ENCODE measurements at places on chromosomes 3 and 15.

- DNase-seq, result no peak
Measured at GRCh38 chr3:177343122-177343625, 145.9 kb upstream of the TBL1XR1 start.

GRCh38 chr3:68136411-68136810 is 482.0 kb upstream of the SUCLG2 start:
- DNase-seq, result no peak

DNA sequence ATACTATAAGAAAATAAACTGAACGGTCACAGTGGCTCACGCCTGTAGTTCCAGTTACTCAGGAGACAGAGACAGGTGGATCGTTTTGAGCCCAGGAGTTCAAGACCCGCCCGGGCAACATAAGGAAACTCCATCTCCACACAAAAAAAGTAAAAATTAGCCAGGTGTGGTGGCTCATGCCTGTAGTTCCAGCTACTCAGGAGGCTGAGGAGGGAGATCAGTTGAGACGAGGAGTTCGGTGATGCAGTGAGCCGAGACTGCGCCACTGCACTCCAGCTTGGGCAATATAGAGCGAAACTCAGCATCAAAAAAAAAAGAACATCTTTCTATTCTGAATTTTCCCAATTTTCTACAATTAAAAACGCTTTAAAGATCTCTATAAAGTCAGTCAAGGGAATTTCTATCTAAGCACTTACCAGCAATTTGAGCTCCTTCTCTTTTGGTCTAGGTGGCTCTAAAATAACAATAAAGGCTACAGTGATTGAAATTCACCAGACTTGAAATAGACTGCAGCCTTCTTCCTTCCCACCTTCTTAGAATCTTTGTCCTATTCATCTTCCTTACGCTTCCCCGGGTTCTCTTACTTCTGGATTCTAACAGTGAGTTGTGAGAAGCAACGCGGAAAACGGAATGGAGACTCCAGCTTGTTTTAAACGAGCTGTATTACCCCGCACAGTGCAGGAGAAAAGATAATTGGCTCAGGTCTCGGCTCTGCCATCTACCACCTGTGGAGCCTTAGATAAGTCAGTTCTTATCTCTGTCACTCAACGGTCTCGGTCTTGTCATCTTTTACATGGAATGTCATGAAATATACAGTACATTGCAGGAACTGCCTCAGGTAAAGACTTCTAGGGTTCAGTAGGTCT is 812 bp upstream of the SEC62 start:
- DNase-seq, result no peak

GRCh38 chr3:90032980-90033641 is 925.7 kb downstream of the EPHA3 start:
- no peak for DNase-seq

DNA sequence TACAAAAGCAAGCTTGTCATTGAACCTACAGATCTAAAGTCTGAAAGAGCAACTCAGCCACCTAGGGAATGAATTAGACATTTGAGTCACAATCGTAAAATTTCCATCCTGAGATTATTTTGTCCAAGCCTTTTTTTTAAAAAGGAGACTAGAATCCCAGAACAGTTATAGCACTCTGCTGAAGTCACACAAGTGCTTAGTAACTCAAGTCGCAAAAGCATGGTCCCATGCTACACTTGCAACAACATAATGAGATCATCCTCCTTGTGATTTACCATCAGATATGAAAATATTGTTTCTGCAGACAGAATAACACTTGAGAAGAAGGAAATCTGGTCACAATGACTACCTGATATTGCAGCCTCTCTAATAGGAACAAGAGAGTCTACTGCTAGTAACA is 106.7 kb downstream of the ZIC4 start:
- DNase-seq, result no peak

GRCh38 chr15:101446518-101447167 is 42.9 kb downstream of the PCSK6 start:
- peak; percentile 51 for DNase-seq

DNA sequence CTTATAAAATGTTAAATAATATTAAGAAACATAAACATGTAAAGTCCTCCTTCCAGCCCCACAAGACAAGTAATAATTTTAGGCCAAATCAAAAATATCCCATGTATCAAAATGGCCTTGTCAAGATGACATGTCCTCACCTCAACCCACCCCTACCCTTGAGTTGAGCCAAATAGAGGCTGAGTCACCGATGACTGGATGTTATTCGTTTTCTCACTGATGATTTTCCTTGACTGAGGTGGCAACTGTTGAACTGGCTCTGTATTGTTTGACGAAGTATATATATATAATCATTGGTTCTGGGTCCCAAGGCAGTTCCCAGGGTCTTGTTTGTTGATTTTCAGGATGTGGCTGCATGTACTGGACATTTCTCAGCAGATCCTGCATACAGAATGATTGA is 75.3 kb downstream of the TMEM108 start:
- no peak for DNase-seq

DNA sequence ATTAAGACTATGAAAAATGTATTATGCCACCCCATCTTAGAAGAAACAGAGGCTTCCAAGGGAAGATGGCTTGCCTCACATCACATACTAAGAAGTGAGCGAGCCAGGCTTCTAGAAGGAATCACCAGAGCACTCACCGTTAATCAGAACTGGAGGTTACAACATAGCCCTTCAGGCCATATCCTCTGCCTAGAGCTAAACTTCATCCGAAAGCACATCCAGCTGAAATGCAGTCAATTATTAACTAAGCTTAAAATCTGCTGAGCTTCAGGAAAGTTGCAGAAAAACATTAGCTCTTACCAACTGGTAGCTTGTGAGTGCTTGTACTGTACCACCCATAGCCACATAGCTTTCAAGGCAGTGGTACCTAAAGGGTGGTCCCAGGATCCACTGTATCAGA is 483.2 kb downstream of the TBL1XR1 start:
- DNase-seq, result no peak

GRCh38 chr3:41526995-41527573 is 327.8 kb downstream of the CTNNB1 start:
- DNase-seq, result no peak

DNA sequence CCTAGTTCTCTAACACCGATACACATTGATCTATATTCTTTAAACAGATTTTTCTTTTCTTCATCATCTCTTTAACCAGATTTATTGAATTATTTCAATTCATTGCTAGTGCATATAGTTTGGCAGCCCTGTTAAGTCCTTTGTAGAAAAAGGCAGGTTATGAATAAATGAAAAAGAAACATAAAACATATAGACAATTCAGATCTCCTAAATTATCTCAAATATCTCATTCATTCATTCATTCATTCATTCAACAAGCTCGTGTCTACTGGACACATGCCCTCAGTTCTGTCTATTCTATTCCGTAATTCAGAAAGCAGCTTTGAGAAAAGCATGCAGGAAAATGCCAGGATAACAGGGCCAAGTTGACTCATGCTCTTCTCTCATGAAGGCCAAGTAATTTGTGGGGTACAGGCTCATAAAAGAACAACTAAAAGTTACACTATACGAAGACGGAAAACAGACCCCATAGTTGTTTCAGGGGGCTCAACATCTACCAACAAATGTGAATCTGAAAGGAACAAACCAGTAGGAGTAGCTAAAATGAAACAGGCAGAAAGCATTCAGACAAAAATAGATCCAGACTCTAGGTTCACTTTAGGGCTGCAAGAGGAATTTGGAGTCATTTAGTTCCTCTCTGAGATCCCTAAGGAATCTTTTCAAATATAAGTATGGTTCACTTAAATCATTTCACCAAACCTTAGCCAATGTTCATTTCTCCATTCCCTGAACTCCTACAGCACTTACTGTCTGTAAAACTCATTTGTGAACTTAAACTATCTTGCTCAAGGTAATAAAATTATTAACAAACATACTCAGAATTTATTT is 7.5 kb downstream of the ZNF148 start:
- peak; percentile 45 for DNase-seq

DNA sequence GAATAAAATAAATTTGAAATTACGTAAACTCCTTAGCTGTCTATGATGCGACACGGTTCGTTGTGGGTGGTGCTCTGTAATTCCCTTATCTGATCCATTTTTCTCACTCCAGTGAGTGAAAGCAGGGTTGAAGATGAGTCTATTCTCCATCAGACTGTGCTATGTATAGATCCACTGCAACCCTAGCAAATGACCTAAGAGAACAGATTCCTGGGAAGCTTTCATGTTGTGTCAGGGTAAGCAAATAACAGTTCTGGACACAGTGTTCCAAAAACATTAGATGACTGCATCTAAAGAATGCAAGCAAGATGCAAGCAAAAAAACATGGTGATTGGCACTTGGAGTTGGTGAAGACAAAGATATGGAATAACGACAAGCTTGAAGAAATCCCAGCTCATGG is 239.3 kb downstream of the SLC9A9 start:
- DNase-seq, result peak; percentile 97

DNA sequence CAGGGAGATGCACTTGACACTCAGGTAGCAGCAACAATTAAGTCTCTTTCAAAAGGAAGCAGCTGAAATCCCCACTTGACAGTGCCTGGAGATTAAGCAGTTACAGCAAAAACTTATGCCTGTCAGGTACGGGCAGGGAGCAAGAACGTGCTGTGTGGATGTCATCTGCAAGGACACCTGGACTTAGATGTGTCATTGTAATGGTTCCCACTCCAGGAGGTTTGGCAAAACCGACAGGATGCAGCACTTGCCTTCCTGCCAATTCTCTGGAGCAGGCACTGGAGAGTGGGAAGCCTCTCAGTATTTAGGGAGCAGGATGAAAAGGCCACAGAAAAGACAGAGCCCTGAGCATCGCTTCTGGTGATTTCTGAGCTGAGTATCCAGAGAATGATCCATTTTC is 292.4 kb downstream of the PDCD6IP start:
- no peak for DNase-seq

Data from HCEC 1CT (cell line).